ENCODE measurements at places on chromosomes 11 and 22. TPM values are rescaled to one million over a fixed set of nuclear protein-coding genes. Genes with fewer than 3 reads are reported as not detected.

DNA sequence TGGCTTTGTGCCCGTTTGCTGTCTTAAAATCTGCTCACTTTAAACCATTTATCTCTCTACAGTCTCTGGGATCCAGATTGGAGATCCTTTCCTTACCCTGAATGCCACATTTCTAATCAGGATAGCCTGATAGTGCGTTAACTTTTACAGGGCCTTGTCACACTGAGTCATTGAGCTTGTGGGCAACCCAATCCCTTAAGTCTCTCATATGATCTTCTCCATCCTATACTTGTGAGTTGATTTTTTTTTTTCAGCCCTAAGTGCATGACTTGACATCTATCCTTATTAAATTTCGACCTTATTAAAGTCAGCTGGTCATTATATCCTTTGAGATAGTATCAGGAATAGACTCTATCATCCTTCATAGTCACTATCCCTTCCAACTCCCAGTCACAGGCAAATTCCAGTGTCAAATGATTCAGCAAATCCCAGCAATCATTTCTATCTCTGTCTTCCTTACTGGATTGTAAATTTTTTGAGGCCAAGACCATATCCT, 57.7 kb downstream of the TEAD1 start:
- DNase-seq: no peak

OR56B1 gene
- not detected for total RNA-seq

GRCh38 chr11:35006389-35007128, 90.1 kb downstream of the PDHX start:
- DNase-seq: no peak

TNNI2 gene
- total RNA-seq: not detected

DNA sequence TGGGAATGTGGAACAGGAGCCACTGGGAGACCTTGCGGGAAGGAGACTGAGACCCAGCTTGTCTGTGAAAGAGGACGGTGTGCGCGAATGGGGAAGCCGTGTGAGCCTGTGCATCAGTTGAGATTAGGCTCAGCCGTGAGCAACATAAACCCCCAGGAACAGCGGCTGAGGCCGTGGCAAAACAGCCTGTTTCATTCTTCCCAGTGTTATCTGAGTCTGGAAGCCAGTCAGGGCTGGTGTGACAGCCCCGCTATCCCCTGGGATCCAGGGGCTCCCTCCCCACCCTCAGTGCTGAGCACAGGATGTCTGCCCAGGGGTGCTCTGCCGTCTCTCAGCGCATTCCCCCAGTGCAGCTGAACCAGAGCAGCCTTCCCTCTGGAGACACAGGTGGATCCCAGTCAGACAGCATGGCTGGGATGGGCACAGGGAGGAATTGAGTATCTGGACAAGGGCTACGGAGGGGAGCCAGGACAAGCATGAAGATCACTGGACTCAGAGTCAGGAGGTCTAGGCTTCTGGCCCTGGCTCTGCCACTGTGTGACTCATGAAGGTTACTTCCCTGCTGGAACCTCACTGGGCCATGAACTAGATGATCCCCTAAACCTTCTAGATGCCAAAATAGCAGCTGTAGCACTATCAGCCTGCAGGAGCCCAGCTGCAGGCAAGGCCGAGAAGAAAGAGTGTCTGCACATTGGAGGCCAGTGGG, 8.6 kb downstream of the OAF start:
- DNase-seq: no peak

DNA sequence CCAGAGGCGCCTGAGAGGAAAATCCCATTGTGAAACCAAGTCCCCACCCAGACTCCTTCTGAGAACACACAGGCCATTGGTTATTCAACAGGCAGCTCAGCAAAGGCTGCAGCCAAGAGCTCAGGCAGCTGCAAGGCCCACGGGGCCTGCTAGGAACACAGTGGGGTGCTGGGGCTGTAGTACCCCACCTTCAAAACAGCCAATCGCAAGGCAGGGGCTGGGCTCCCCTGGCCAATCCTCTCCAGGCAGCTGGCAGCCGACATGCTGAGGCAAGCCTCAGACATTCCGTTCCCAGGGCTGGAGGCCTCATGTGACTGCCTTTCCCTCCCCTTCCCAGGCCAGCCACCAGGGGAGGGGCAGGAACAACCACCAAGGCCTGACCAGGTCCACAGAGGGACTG, 6.6 kb downstream of the PRODH start:
- DNase-seq: no peak

DNA sequence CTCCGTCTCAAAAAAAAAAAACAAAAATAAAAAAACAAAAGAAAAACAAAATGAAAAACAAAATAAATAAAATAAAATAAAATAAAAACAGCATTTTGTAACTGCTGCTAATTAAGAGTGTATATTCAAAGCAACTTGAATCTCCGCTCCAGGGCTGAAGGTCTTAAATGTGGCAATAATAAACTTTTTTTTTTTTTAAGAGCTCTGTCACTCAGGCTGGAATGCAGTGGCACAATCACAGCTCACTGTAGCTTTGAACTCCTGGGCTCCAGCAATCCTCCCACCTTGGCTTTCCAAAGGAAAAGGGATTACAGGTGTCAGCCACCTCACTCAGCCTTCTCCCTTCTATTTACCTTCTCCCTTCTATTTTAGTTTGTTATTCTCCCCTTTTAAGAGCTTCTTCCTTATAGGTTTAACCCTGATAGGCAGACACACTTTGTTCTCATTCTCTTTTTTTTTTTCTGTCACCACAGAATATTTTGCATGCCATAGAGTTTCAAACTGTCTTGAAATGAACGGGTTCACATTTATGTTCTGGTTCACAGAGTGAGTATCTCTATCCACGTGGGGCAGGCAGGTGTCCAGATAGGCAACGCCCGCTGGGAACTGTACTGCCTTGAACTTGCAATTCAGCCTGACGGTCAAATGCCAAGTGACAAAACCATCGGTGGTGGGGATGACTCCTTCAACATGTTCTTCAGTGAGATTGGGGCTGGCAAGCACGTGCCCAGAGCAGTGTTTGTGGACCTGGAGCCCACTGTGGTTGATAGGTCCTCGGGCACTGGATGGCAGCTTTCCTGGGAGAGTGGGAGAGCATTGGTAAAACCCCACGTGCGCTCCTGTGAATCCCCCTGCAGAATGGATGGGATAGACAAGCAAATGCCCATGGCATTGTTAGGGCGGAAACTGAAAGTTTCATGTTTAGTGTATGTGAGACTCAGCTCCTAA, 19.4 kb downstream of the LRRC74B start:
- no peak for DNase-seq

MYBPC3 gene
- not detected for total RNA-seq

DNA sequence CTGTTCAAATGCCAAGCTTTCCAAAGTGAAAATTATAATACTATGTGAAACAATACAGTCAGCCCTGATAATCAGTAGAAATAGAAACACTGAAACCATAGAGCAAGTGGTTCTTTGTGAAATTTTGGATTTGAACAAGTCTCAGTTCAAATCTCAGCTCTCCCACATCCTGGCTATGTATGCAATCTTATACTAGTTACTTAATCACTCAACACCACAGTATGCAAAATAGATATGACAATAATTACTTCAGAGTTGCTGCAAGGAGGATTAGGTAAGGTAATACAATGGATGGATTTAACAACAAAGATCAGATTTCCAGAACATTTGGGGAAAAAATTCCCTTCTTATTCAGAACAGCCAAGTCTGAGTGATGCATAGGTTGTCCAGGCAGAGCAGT, 851.8 kb upstream of the CCDC90B start:
- DNase-seq: no peak

- no peak for DNase-seq
Observed at GRCh38 chr11:89125298-89125697, 52.4 kb upstream of the TYR start.

DNA sequence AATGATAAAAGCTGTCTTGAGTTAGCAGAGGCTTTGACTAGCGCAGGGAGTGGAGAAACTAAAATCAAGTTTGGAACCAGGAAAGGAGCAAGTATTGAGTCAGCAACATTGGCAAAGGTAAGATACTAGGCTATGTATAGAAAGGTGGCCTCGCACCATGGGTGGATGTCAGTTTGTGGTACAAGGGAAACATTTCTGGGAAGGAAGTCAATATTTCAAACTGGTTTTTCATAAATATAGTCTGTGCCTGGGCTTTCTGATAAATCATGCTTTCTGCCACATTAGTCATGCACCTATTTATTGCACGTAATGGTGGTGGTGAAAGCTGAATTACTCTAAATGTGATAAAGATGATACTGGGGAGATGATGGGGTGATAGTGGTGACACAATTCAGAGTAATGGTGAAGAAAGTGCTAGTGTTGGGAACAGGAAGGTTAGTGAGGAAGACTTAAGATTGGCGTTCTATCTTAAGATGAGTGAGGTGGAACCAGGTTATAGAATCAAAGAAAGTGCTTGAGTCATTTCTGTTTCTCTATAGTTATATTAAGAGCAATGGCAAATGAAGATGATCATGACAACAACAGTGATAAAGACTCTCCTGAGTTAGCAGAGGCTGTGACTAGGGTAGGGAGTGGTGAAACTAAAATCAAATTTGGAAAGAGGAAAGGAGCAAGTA, 729.0 kb downstream of the FAM181B start:
- no peak for DNase-seq

GRCh38 chr11:56624661-56625110, 10.0 kb upstream of the OR5M1 start:
- no peak for DNase-seq

OR52A1 gene
- 12.2 TPM for total RNA-seq

DNA sequence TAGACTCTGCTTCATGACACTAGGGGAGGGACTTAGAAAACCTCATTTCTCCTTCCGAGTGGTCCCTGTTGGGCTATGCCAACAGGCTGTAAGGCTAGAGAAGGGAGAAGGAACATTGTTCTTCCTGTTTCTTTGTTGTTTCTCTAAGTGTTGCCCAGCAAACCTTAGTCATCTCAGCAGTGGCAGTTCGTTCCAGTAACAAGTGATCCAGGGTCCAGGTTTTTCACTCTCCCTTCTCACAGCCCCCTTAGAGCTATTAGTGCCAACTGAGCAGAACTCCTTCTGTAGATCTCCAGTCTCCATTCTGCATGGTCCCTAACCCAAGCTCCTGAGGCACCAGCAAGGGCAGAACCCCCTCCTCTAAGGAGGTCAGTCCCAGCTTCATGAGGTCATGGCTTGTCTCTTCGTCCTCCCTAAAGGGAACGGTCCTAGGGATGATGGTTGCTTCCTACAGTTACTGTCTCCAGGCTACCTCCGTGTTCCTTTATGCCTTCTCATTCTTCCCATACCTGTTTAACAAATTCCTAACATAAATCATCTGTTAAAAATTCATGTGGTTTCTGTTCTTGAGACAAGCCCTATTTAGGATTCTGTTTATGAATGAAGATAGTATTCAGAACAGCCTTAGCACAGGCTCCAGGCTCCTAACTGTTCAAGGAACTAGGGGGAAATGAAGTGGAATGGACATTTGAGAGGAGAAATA, 168.6 kb upstream of the UBASH3B start:
- peak; percentile 81 for DNase-seq

ADORA2A gene
- total RNA-seq: 7.1 TPM

VSIG2 gene
- total RNA-seq: not detected

NLRP14 gene
- total RNA-seq: not detected

All from H1 (cell line).